Left lobe of liver (tissue), 2 donors: ENCODE measurements at places on chromosomes 13 and 19. TPM values are rescaled to one million over a fixed set of nuclear protein-coding genes. Genes with fewer than 3 reads are reported as not detected.

The TEX101 gene
- not detected for total RNA-seq

The HAUS8 gene
- total RNA-seq: 5.1 TPM

The NOVA2 gene
- total RNA-seq: 2.0 TPM

The FLT3 gene
- 0.15 TPM for total RNA-seq

The PSG3 gene
- not detected for total RNA-seq

The TYROBP gene
- 20.2 TPM for total RNA-seq

The LATS2 gene
- 11.6 TPM for total RNA-seq

The ERICH6B gene
- total RNA-seq: not detected

The KLK4 gene
- not detected for total RNA-seq

The ANKLE1 gene
- 0.48 TPM for total RNA-seq

The IQCN gene
- 2.8 TPM for total RNA-seq

The ZNF528 gene
- total RNA-seq: 3.8 TPM
